ENCODE measurements at places on chromosomes 12 and 14.

GRCh38 chr12:58537278-58537677 lies 383.0 kb downstream of the LRIG3 start:
- no peak for DNase-seq

GRCh38 chr14:87457720-87458119 lies 535.3 kb downstream of the GALC start:
- DNase-seq: no peak

DNA sequence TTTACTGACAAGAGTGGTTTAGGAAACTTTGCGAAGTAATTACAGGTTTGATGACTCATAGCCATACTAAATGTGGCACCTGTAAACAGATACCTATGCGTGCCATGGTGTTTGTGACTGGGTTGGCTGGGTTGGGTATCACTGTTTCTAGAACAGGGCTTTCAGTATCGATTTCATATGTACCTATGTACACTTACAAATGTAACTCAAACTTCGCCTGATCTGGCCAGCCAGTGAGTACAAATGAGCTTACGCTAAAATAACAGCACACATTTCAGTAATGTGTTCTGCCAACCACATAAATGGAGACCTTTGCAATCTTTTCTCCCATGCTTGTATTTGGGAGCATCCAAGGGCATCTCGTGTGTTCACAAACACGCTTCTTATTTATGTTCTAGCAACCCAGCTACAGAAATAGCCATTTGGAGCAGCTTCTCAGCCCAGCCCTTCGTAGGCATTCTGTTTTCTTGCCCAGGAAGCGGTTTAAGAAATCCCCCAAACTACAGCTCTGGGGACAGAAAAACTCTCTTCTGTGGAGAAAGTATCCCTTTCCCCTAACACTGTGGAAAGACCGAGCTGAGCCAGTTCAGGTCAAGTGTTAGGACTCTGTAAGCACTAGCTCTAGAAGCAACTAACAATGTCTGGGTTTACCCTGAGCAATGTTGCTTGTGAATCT lies 42.3 kb upstream of the MDM1 start:
- no peak for DNase-seq

DNA sequence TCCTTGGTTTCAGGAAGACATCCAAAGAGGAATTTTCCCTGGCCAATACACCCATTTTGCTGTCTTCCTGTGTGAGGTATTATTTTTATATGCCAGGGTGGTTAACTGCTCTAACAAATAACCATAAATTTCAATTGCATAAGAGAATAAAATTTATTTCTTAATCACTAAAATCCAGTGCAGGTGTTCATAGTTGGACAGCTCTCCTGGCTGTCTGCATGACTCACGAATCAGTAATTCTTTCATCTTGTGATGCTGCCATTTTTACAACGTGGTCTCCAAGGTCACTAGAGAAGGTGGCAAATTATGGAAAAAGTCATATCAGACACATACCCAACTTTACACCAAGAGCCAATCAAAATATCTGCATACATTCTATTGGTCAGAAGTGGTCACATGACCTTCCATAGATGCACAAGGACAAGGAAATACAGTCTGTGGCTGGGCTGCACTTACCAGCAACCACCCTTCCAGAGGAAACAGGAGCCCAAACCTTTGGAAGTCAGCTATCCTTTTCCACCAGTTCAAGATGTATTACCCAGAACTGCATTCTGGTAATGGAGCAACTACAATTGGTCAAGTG lies 193.5 kb upstream of the PLEKHG7 start:
- no peak for DNase-seq

- no peak for DNase-seq
Observed at GRCh38 chr12:1622406-1622805, 6.6 kb upstream of the WNT5B start.

GRCh38 chr14:103463149-103463548 lies 59.5 kb downstream of the CKB start:
- no peak for DNase-seq

Data from stomach (tissue), 19 donors.